ENCODE measurements at places on chromosomes 1 and 21.

DNA sequence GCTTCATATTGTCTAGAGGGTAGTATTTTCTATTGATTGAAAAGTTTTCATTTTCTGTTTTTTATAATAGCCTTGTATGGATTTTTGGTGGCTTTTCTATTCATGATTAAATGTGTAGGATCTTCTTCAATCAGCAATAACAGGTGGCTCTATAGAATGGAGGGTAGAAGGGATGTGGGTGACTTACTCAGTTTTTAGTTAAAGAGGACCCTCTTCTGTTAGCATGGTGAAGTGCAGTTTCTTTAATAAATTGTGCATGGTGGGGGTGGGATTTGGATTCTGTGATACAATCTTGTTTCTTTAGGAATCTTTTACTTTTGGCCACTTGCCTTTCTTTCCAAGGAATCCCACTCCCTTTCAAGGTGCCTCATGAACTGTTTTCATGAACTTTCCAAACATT is 64.7 kb downstream of the SLC35A3 start:
- no peak for DNase-seq

DNA sequence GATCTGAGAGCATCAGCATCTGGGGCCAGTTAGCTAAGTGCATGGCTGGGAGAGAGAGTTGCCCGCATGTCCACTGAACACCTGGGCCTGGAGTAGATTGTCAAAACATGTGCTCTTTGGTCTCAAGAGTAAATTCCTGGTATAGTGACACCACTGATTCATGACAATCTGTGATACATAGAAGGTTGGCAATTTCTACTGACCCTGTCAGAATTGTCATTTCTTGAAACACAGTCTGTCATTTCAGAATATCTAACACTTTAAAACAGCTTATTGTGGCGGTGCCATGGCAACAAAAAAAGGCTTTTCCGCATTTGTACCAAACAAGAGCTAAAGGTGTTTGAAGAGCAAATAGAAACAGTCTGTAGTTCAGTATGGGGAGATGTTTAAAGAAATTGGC is 186.4 kb upstream of the FAM78B start:
- DNase-seq: no peak

GRCh38 chr1:43206600-43207228 is 34.6 kb downstream of the CFAP57 start:
- DNase-seq: no peak

GRCh38 chr1:235101558-235102258 is 26.9 kb downstream of the TOMM20 start:
- DNase-seq: no peak

GRCh38 chr1:6578624-6579373 is 995 bp upstream of the ZBTB48 start:
- DNase-seq: no peak

GRCh38 chr21:36354918-36355680 is 30.1 kb upstream of the CHAF1B start:
- DNase-seq: no peak

DNA sequence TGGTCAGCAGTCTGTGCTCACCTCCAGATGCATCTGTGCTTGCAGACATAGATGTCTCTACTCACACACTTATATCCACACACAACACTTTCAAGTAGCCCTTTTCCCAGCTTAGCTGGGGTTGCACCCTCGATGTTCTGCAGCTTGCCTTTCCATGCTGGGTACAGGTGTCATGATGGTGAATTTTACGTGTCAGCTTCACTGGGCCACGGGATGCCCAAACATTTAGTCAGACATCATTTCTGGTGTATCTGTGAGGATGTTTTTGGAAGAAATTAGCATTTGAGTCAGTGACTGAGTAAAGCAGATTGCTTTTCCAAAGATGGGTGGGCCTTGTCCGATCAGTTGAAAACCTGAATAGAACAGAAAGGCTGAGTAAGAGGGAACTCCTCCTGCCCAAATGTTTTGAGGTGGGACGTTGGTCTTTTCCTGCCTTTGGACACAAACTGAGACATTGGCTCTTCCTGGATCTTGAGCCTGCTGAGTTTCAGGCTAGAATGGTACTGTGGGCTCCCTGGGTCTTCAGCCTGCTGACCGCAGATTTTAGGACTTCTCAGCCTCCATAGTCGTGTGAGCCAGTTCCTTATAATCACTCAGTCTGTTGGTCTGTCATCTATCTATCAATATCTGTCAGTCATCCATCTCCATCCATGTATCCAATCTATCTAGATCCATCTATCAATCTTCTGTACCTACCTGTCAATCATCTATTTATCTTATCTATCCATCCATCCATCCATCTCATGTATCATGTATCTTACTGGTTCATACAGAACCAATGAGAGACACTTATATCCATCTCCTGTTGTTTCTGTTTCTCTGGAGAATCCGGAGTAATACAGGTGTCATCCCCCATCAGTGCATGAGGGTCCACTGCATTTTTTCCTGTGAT is 12.7 kb upstream of the OBSCN start:
- no peak for DNase-seq
